ENCODE measurements at places on chromosomes 4 and X.

DNA sequence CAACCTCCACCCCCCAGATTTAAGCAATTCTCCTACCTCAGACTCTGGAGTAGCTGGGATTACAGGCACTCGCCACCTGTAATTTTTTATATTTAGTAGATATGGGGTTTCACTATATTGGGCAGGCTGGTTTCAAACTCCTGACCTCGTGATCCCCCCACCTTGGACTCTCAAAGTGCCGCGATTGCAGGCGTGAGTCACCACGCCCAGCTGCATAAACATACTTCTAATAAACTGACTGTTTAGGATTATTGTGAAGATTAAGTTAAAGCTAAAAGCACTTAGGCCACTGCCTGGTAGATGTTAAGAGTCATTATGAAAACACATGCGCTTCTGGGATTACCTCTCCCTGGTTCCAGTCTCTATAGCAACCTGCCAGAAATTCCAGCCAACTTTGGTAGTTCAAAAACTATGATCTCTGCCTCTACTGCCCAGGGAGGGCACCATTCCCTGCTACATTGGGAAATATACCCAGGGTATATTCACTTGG lies 30.2 kb upstream of the GRIA3 start:
- no peak for DNase-seq

DNA sequence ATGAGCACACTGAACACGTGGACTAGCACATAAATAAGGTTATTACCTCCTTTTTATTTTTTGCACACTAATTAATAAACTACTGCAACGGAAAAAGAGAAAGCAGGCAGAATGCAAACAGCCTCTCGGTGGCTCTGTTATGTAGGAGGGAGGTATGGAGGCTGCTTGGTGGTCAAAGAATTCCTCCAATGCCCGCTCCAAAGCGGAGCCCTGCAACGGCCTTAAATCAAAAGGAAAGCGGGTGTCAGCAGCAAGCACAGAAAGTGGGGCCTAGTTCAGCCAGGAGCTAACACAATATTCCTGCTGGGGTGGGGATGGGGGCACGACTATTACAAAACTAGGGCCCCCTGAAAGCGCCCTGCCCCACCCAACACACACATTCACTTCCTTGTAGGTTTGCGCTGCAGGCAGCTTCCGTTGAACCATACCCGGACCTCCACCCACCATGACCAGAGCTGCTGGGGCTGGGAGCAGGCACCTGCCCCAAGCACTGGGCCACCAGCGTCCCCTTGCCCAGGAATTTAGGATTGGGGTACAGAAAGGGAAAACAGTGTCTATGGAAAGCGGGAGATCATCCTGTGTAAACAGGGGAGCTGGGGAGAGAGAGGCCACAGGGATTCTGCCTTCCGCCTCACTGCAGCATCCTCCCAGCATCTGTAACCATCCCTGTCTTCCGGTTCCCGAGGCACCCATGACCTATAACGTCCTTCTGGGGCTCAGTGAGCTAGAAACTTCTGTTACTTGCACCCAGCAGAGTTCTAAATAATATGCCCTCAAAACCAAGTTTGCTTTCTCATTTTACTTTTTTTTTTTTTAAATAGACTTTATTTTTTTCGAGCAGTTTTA lies 57.1 kb upstream of the DDX3X start:
- no peak for DNase-seq

- peak; percentile 19 for DNase-seq
Observed at GRCh38 chr4:113760795-113761619, 531 bp downstream of the CAMK2D start.

- no peak for DNase-seq
Observed at GRCh38 chr4:76571274-76571673, 136.2 kb downstream of the SHROOM3 start.

- DNase-seq, result no peak
Observed at GRCh38 chrX:103734125-103734760, 23.5 kb downstream of the TMEM31 start.

- no peak for DNase-seq
Observed at GRCh38 chr4:81512001-81512756, 40.5 kb upstream of the RASGEF1B start.

- DNase-seq, result no peak
Observed at GRCh38 chr4:38958453-38959190, 73.6 kb downstream of the TMEM156 start.

- no peak for DNase-seq
Observed at GRCh38 chr4:26356081-26356501, 35.3 kb downstream of the RBPJ start.

GRCh38 chrX:38975368-38975942 lies 174.2 kb downstream of the MID1IP1 start:
- no peak for DNase-seq

GRCh38 chrX:150465326-150465725 lies 102.2 kb downstream of the MAMLD1 start:
- no peak for DNase-seq

- no peak for DNase-seq
Observed at GRCh38 chr4:63580796-63581475, 828.3 kb downstream of the TECRL start.

DNA sequence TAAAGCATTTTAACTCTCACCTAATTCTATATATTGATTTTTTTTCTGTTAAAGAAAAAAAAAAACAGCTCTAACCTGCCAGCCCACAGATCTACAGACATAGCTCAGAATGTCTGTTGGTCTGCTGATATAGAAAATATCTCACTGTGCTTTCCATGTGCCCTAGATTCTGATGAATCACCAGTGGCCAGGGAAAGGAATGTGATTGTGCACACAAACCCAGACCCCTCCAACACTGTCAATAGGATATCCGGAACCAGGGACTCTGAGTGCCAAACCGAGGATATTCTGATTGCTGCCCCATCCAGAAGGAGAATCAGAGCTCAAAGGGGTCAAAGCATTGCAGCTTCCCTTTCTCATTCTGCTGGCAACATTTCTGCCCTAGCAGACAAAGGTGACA lies 12.1 kb upstream of the SCML1 start:
- DNase-seq, result no peak

DNA sequence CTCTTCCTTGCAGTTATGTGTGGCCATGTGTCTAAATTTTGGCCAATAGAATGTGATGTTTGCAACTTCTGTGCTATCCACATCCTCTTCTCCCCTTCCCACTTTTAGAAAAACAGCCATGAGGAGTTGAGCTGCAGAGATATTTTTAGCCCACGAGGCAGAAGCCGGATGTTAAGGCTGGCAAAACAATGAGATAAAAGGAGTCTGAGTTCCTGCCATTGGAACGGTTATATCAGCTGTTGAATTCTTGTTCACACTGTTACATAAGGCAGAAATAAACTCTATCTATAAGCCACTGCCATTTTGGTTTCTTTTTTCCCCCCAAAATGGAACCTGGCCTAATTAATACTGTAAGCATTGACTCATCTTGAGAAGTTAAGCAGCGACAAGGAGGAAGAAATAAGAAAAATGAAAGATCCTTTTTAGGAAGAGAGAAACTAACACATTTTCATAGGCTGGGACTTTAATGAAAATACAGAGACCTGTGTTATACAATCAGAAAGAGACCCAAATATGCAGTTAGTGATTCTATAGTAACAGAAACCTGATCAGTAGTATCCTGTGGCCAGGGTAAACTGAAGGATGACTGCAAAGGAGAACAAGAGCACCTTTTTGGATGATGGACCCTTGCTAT lies 200.5 kb downstream of the INPP4B start:
- no peak for DNase-seq

GRCh38 chr4:129747756-129748155 lies 651.8 kb downstream of the C4orf33 start:
- no peak for DNase-seq

- DNase-seq, result no peak
Observed at GRCh38 chrX:53236025-53236679, 11.1 kb upstream of the KDM5C start.

DNA sequence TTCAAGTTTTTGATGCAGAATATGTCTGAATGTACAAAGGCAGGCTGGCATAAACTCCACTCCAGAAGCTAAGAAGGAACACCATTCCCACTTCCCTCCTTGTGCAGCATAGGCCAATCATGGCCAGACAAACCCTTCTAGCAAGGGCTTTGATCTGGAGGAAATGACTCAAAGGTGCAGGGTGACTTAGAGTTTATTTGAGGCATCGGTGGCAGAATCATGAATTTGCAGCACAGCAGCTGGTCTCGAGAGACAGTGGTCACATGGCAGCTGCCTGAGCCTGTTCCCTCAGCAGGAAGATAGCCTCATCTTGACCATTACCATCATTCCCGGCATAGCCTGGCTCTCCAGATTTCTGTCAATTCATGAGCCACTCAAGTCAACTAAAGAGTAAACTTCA lies 154.5 kb downstream of the ATP10D start:
- no peak for DNase-seq

DNA sequence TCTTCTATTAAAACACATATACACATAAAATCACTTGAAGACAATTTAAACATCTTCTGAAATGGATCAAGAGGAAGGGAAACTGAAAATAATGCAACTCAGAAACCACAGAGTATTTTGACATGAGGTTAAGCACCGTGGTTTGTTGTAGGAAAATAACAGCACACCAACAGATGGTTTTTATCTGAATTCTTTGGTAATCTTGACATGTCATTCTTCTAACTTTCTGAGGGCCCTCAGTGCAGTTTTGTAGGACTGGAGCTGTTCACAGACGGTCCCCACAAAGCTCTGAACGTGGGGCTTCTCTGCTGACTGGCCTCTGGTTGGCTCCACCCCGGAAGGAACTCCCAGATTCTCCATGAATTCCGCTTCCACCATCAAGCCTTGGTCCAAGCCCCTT lies 16.0 kb upstream of the TLR8 start:
- DNase-seq, result no peak

- DNase-seq, result no peak
Observed at GRCh38 chr4:40405193-40405592, 70.1 kb downstream of the CHRNA9 start.

GRCh38 chr4:47235721-47236120 lies 204.4 kb downstream of the GABRB1 start:
- no peak for DNase-seq

- no peak for DNase-seq
Observed at GRCh38 chrX:5113128-5113527, 1115.5 kb downstream of the NLGN4X start.

- DNase-seq, result no peak
Observed at GRCh38 chr4:70277121-70277520, 34.7 kb downstream of the CSN3 start.

- no peak for DNase-seq
Observed at GRCh38 chr4:151540728-151541388, 131.9 kb downstream of the FHIP1A start.

- DNase-seq, result no peak
Observed at GRCh38 chr4:84527391-84527790, 28.3 kb upstream of the NKX6-1 start.

- DNase-seq, result no peak
Observed at GRCh38 chrX:131330735-131331134, 41.6 kb upstream of the IGSF1 start.

GRCh38 chr4:30728311-30728710 lies 8.1 kb downstream of the PCDH7 start:
- DNase-seq, result no peak

GRCh38 chrX:39905538-39905891 lies 192.2 kb downstream of the BCOR start:
- DNase-seq, result no peak

- no peak for DNase-seq
Observed at GRCh38 chr4:7209699-7210098, 17.4 kb downstream of the SORCS2 start.

- DNase-seq, result peak; percentile 17
Observed at GRCh38 chrX:54891573-54891972, 29.1 kb upstream of the TRO start.

DNA sequence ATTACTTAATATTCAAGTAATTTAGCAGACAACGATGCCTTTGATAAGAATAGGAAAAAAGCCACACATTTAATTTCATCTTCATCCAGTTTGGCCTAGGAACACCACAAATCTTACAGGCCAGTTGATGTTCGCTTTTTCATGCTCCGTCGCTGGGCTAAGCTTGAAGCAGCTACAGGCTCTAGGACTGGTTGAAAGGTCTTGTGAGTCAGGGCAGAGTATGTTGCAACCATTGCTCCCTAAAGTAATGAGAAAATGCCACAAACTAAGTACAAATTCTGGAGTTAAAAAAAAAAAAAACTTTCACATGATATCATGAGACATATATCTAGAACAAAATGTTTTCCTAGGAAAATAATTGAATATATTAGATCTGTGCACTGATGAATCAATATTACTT lies 123.8 kb downstream of the RPS6KA6 start:
- DNase-seq, result no peak

DNA sequence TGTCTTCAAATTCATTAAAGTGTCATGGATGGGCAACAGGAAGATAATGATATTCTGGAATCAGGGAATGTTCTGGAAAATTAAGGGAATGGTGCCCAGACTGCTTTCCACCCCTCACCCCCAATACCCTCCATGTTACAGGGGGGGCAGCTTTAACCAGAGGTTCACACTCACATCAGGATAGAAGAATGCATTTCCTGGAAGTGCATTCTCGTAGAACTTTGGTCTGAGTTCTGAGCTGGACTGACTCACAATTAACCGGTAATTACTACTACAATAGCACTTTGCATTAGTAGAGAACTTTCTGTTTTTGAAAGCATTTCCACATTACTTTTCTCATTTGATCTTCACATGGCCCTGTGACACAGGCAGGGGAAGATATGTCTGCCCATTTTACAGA lies 52.5 kb upstream of the SHISA3 start:
- DNase-seq, result no peak

DNA sequence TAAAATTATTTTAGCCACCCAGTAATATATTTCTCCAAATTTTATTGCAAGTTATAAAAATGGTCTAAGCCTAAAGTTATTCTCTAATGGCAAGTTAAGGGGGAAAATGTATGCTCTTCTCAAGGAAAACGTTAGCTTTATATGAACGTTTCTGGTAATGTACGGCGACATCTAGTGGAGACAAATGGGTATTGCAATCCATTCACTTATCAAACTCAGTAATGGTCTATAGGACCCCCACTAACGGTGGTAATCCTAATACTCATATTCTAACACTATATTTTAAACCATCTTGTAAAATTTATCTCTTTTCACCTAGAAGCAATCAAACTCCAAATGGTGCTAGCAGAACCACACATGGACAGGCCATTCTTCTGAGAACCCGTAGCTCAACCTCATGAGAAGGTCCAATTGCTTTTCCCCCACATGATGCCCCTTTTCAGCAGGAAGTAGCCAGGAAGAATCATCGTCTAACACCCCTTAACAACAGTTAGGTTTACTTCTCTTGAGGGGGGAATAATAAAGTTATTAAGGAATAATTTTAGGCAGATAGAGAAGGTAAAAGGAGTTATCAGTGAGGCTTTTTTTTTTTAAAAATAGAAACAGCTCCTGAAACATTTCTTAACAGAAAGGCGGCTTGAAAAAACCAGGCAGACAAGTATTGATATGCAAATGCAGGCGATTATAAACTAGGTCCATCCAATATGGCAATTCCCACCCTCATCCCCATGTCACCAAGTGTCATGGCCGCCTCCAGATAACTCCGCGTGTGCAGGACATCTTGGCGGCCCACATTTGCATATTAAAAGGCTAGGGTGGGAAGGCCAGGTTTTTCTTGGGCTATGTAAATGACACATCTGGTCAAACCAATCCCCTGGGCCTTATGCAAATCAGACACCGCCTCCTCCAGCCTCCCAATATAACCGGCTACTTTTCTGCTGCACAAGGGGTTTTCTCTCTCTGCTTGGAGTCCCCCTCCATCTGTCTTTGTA lies 35.0 kb downstream of the NUDT11 start:
- peak; percentile 23 for DNase-seq
